COR-L47 (cell line): ENCODE measurements at places on chromosomes 4 and X.

DNA sequence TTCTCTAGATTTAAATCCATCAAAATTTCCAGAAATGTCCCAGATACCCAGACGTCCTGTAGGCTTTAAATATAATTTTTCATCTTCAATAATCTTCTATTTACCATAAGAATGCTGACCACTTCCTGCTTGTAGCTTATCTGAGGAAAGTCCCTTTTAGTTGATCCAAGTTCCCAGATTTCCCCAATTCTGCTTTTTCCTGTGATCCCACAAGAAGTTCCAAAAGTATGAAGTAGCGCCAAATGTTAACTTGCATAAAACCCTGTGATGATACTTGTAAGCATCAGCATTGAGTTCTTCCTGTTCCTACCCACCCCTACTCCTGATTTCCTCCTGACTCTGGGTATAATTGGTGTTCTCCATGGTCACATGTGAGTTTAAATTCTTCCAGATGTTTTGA lies 10.6 kb upstream of the TLR8 start:
- DNase-seq: no peak

DNA sequence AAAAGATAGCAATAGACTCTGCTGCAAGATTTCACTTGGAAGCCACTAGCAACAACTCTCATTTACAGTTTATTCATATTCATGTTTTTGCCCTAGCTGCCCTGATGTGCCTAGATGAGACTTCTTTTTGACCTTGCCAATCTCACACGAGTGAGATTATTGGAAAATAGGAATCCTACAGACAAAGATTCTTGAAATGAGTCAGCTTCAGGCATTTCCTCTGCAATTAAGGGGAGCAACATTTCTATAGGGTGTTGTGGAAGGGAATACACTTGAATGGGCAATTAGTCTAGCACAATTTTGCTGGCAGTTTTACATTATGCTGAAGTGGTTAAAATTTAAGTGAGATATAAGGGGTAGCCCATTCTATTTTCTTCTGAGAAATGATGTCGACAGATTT lies 217.0 kb upstream of the FAT4 start:
- DNase-seq: no peak

DNA sequence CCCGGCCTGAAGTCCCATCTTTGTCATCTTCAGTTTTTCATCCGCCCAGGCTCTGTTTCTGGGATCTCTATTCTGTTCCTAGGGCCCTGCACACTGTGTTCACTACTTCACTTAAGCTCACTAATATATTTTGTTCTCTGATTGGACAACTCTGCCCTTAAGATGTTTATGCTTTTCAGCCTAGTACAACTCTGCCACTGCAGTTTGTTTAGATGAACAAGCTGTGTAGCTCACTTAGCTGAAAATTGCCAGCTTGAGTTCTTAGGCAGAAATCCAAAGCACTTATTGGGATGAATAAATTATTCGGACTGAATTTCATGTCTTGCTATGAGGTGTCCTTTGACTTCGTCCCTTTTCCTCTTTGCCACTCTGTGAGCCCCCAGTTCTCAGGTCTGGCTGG lies 60.8 kb downstream of the NYX start:
- no peak for DNase-seq

GRCh38 chr4:47786958-47787370 lies 50.9 kb downstream of the CORIN start:
- DNase-seq: no peak

GRCh38 chrX:23103546-23103945 lies 103.8 kb downstream of the DDX53 start:
- DNase-seq: no peak

DNA sequence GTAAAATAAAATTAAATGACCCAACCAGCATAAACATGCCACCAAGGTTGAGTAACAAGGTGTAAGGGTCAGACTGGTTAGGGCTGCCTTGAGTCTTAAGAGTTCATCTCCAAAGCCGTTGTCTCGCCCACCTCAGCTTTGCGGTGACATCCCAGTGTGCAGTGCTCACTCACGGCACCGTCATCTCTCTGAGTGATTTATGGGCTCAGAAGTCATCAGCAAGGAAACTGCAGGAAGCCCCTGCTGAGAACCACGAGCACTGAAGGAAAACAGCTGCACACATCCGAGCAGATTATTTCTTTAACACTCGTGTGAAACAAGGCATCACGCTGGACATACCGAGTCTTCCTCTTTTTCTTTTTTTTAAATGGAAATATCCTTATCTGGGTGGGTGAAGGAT lies 411.1 kb downstream of the TRIML1 start:
- DNase-seq: no peak

- peak; percentile 11 for DNase-seq
Observed at GRCh38 chrX:136525738-136526606, 6.0 kb upstream of the VGLL1 start.

- DNase-seq: no peak
Observed at GRCh38 chrX:45621376-45622041, 420.8 kb upstream of the DIPK2B start.

- no peak for DNase-seq
Observed at GRCh38 chr4:84024405-84024804, 474.7 kb downstream of the NKX6-1 start.

- no peak for DNase-seq
Observed at GRCh38 chrX:21838937-21839333, 482 bp upstream of the MBTPS2 start.

GRCh38 chr4:40201898-40202297 lies 5.1 kb downstream of the RHOH start:
- DNase-seq: no peak

DNA sequence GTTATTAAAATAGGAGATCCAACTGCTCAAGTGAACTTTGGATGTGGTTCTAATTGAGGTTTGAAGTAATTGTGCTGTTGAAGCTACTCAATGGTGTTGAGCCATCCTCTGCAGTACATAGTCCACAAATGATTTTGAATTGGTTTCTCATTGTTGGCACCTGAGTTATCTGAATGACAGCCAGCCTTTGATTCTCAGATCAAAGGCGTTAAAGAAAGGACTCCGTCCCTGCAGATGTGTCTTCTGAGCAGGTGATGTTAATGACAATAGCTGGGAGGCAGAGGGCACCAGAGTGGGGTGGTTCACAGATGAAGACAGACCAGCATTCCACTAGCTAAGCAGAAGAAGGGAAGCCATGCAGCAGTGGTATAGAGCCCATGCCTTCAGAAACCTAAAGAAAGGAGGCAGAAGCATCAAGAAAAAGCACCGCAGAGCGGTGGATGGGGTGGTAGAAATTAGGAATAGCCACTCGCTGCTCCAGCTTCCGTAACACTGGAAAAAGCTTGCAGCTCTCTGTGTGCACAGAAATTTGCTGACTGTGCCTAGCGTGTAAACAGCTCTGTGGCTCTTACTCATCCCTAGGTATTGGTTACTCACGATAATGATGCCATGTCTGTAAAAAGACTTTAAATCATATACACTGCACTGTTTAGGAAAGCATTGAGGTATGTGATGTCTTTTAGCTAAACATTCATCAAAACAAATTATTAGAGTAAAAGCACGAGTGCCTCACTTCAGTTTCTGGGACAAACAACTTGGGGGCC lies 79.2 kb upstream of the CLCN4 start:
- DNase-seq: no peak

- no peak for DNase-seq
Observed at GRCh38 chr4:32192363-32192762, 1472.2 kb downstream of the PCDH7 start.

DNA sequence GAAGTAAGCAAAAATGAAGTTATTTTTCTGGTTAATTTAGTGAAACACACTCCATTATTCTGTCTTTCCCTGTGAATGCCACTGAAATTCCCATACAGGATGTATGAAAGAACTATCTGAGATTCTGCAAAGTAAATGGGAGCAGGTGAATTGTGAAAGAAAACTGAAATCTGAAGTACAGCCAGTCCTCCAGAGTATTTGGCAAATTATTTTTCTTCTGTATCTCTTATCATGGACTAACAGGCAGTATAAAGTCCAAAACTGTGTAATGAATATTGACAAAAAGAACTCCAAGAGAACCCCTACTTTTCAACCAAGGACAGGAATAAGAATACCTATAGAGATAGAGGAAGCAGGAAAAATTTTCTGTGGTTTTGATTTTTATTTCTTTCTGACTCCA lies 40.8 kb upstream of the AR start:
- no peak for DNase-seq

- DNase-seq: no peak
Observed at GRCh38 chrX:110428144-110428543, 69.5 kb downstream of the RTL9 start.

DNA sequence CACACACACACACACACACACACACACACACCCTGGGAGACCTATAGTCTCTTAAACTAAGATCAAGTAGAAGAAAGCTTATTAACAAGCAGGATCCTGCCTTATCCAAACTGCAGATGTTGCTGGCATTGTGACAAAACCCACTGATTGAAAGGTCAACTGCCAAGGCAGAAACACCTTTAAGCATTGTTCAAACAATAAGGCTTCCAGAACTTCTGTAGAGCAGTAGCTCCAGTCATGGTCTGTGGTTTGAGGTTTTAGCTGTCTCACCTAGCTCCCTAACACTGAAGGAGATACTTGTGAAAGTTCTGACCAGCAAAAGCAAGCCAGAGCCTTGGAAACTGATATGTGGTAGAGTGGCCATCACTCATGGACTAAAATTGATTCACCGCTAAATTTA lies 59.8 kb downstream of the PTCHD1 start:
- peak; percentile 31 for DNase-seq

GRCh38 chrX:40912576-40912975 lies 172.7 kb upstream of the USP9X start:
- no peak for DNase-seq
